ENCODE measurements at places on chromosomes 3 and 15.

DNA sequence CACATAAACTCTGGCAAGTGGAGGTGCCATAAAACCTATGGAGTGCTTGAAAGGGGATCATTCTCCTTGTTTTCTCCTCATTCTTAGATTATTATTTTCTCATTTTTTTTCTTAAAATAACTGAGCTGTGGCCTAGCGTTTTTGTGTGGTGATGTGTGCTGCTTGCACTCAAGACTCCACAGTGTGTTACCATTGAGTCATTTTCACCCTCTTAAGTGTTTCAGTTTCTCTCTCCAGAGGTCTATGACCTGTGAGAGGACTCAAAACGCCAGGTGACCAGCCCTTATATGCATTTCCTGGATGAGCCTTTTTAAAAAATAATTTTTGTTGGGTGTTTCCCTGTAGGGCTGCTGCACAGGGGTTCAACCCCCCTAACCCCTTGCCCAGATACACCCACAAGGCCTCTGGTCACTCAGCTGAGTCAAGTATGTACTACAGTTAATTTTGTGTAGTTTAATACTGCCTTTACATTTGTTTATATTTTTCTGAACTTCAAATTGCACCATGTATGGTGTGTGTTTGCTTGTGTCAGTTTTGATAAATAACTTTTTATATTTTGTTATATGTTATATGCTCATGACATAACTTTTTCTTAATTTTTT, 15.4 kb upstream of the BTLA start:
- H3K4me1 ChIP-seq, result peaks cover 27% of the 10 kb centered on the region
- H3K27ac ChIP-seq, result no peak overlapping the region
- peak; percentile 56 for DNase-seq
- no peak overlapping the region for H3K4me3 ChIP-seq

- H3K36me3 ChIP-seq, result no peaks in the 10 kb centered on the region
- H3K4me3 ChIP-seq, result no peak overlapping the region
- no peak for DNase-seq
- H3K27me3 ChIP-seq, result peaks cover 12% of the 10 kb centered on the region
- no peak overlapping the region for H3K27ac ChIP-seq
These were observed 4.9 kb upstream of the TMEM212 start for GRCh38 chr3:171838218-171838720.

DNA sequence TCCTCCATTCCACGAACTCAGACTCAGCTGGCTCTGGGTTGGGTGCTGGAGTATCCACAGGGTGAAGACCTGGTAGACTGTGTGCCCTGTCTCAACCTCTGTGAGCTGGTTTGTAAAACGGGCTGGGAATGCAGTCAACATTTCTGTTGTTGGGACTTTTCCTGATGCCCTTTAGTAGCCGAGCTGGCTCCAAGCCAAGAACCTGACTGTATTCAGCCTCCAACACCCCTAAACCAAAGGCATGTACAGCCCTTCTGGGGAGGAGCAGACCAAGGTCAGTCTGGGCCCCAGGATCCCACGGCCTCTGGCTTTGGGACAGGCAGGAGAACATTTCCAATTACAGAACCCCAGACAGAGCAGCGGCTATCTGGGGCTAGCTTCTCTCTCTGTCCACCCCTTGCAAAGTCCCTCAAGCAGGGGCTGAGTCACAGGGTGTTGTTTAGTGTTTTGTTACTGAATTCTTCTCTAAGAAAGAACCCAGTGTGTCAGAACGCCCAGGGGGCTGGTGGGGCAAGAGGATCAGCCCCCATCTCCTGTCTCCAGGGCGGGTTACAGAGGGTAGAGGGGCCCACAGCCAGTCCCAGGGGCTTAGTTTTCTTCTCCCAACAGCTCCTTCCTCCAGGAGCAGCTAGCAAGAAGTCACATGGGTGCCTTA, 56.8 kb upstream of the SLC6A6 start:
- H3K36me3 ChIP-seq, result no peaks in the 10 kb centered on the region
- no peaks in the 10 kb centered on the region for H3K27me3 ChIP-seq
- no peak overlapping the region for H3K27ac ChIP-seq
- H3K4me3 ChIP-seq, result no peak overlapping the region
- H3K4me1 ChIP-seq, result no peaks in the 10 kb centered on the region

- no peaks in the 10 kb centered on the region for H3K36me3 ChIP-seq
- H3K4me1 ChIP-seq, result no peaks in the 10 kb centered on the region
- no peak for DNase-seq
These were observed 298.3 kb upstream of the GPR149 start for GRCh38 chr3:154728285-154728684.

- H3K27ac ChIP-seq, result no peak overlapping the region
- no peak overlapping the region for H3K4me3 ChIP-seq
- no peak for DNase-seq
- no peaks in the 10 kb centered on the region for H3K4me1 ChIP-seq
- H3K36me3 ChIP-seq, result no peaks in the 10 kb centered on the region
- H3K27me3 ChIP-seq, result no peaks in the 10 kb centered on the region
These were observed 41.4 kb upstream of the INSYN1 start for GRCh38 chr15:73794443-73795133.

DNA sequence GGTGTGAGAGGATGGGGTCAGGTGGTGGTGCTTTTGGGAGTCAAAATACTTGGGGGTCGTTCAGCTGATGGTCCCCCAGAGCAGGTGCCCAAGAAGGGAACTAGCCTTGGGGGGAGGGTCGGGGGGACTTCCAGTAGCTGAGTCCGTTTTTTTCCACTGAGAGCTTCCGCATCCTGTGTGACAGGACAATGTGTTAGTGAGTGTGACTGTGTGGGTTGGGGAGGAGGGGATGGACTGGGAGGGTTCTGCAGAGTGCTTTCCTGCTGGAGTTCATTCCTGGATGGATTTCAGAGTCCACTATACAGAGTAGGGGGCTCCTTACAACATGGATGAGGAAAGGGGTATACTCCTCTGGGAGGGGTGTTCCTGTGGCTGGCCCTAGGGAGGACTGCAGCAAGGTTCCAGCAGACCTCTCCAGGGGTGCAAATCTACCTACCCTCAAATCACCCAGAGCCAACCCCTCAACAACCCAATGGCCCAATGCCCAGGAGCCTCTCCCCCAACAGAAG, 601 bp upstream of the HYAL2 start:
- peaks cover 37% of the 10 kb centered on the region for H3K4me1 ChIP-seq
- no peaks in the 10 kb centered on the region for H3K27me3 ChIP-seq

DNA sequence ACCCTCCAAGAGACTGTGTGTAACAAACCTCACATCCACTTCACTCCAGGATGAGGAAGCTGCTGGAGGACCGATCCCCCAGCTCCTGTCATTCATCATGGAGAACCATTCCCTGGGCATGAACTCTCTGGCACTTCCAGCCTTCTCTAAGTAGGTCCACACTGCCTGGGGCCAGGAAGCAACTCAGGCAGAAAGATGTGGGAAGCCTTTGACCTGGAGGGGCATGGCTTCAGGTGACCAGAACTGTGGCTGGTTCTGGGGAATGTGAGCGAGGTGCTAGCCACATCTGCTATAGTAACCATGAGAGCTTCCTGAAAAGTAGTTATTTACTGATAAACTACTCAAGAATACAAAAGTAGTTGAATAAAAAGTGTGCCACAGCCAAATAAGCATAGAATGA, 173.7 kb upstream of the CTDSPL start:
- no peak overlapping the region for H3K27ac ChIP-seq
- no peaks in the 10 kb centered on the region for H3K4me1 ChIP-seq
- H3K4me3 ChIP-seq, result no peak overlapping the region
- DNase-seq, result no peak
- no peaks in the 10 kb centered on the region for H3K27me3 ChIP-seq

- no peak overlapping the region for H3K4me3 ChIP-seq
- H3K4me1 ChIP-seq, result peaks cover 4% of the 10 kb centered on the region
- H3K27ac ChIP-seq, result no peak overlapping the region
- no peaks in the 10 kb centered on the region for H3K27me3 ChIP-seq
These were observed 24.0 kb upstream of the CHCHD6 start for GRCh38 chr3:126679831-126680666.

- DNase-seq, result no peak
- H3K4me3 ChIP-seq, result no peak overlapping the region
- H3K27ac ChIP-seq, result no peak overlapping the region
- no peaks in the 10 kb centered on the region for H3K4me1 ChIP-seq
- no peaks in the 10 kb centered on the region for H3K27me3 ChIP-seq
- H3K36me3 ChIP-seq, result peaks cover 12% of the 10 kb centered on the region
These were observed 21.4 kb downstream of the CCDC191 start for GRCh38 chr3:114034787-114035545.

DNA sequence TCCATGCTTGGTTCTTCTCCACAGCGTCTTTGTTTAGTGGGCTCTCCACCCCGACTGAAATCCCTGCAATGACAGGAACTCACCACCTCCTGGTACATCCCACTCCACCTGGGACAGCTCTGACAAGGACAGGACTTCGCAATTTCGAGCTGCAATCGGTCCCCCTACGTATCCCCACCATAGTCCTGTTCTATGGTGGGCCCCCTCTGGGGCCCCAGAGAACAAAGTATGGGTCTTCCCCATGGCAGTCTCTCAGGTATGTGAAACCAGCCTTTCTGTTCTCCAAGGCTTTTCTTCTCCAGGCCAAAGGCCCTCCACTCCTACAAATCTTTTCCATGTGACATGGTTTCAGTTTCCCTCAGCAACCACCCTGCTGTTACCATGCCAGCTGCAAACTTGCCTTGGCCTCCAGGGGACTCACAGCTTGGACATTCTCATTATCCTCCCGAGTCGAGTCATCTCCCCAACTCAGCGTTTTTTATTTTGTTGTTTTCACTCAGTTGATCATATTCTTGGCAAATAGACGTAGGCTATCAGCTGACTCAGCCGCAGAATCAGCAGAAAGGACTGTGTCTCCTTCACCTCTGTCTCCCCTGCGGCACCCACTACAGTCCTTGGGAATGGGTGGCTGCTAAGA, 233.3 kb downstream of the OPA1 start:
- H3K27me3 ChIP-seq, result peaks cover 13% of the 10 kb centered on the region
- no peak overlapping the region for H3K4me3 ChIP-seq
- DNase-seq, result no peak
- H3K4me1 ChIP-seq, result no peaks in the 10 kb centered on the region

DNA sequence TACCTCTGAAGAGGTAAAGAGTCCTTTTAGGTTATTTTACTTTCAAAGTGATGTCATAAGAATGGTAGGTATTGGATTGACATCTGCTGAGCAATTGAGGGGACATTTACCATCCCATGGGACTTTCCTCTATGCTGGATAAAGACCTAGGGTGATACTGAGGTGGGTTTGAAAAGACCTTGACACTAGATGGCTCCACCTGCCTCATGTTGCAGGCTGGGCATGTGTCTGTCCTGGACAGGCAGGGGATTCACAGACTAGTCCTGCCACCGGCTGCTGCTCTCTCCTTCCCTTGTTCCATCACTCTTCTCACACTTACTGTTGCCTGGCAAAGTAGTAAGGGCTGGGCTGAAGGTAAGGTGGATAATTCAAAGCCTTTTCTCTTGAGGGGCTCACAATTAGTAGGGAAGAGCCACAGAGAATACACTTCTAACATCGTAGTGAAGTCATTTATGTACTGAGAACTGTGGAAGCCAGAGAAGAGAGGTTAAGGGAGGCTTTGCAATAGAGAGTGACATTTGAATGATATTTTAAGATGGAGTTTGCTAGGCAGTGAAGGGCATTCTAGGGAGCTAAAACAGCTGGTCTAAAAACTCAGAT, 27.7 kb downstream of the TRAK1 start:
- peaks cover 20% of the 10 kb centered on the region for H3K4me1 ChIP-seq
- no peak overlapping the region for H3K4me3 ChIP-seq
- H3K27me3 ChIP-seq, result no peaks in the 10 kb centered on the region
- peaks cover 2% of the 10 kb centered on the region for H3K36me3 ChIP-seq
